A549 treated with AZD2906 at 1 μM for 4 hours (cell line): ENCODE measurements at places on chromosomes 16 and 17. TPM values are rescaled to one million over a fixed set of nuclear protein-coding genes. Genes with fewer than 3 reads are reported as not detected.

The NGFR gene
- total RNA-seq: 0.95 to 1.1 TPM (median 1.1 TPM) in 5 replicates

The RNF157 gene
- 8.3 to 10.3 TPM (median 9.7 TPM) in 5 replicates for total RNA-seq

The SOCS1 gene
- total RNA-seq: 5.6 to 18.1 TPM (median 14.1 TPM) in 5 replicates

The PARD6A gene
- 1.5 to 2.7 TPM (median 2.2 TPM) in 5 replicates for total RNA-seq

The PLA2G10 gene
- total RNA-seq: 0.33 to 0.63 TPM (median 0.48 TPM) in 5 replicates

The GAS2L2 gene
- total RNA-seq: 0.07 to 0.09 TPM (median 0.08 TPM) in 5 replicates

The SLC13A5 gene
- total RNA-seq: 0.17 to 0.32 TPM (median 0.19 TPM) in 5 replicates

The SEPTIN1 gene
- 0.95 to 2.5 TPM (median 2.2 TPM) in 5 replicates for total RNA-seq

The NUPR1 gene
- total RNA-seq: 10.8 to 18.9 TPM (median 14.9 TPM) in 5 replicates

The NPB gene
- 0.33 to 0.67 TPM (median 0.49 TPM) in 5 replicates for total RNA-seq

The MTMR4 gene
- total RNA-seq: 8.4 to 11.0 TPM (median 9.2 TPM) in 5 replicates

The CASKIN1 gene
- total RNA-seq: 0.23 to 1.00 TPM (median 0.47 TPM) in 5 replicates

The ADGRG1 gene
- total RNA-seq: 148 to 205 TPM (median 174 TPM) in 5 replicates

The JUP gene
- total RNA-seq: 92.8 to 122 TPM (median 113 TPM) in 5 replicates

The TBC1D3K gene
- total RNA-seq: not detected in 5 replicates

The MYO15A gene
- 0.45 to 0.56 TPM (median 0.52 TPM) in 5 replicates for total RNA-seq

The MYL4 gene
- 0.11 to 0.21 TPM in 2 of 5 replicates, not detected in the others for total RNA-seq

The AANAT gene
- 0.22 to 0.64 TPM (median 0.33 TPM) in 5 replicates for total RNA-seq

The SETD1A gene
- total RNA-seq: 18.3 to 20.3 TPM (median 18.6 TPM) in 5 replicates

The KRT9 gene
- total RNA-seq: not detected in 5 replicates

The LGALS9B gene
- total RNA-seq: not detected in 5 replicates

The SLC13A2 gene
- total RNA-seq: 0.05 to 0.21 TPM (median 0.10 TPM) in 5 replicates

The MYH13 gene
- 0.01 to 0.02 TPM (median 0.02 TPM) in 4 of 5 replicates, not detected in the other for total RNA-seq

The KRTAP2-3 gene
- 0.18 TPM in 1 of 5 replicates, not detected in the others for total RNA-seq

The WSB1 gene
- total RNA-seq: 63.2 to 75.4 TPM (median 74.1 TPM) in 5 replicates

The HEATR9 gene
- total RNA-seq: not detected in 5 replicates
